ENCODE measurements at places on chromosomes 12 and 14. TPM values are rescaled to one million over a fixed set of nuclear protein-coding genes. Genes with fewer than 3 reads are reported as not detected.

GRCh38 chr12:10393291-10393690 lies 3.5 kb upstream of the KLRK1 start:
- no peak for ATAC-seq

DNA sequence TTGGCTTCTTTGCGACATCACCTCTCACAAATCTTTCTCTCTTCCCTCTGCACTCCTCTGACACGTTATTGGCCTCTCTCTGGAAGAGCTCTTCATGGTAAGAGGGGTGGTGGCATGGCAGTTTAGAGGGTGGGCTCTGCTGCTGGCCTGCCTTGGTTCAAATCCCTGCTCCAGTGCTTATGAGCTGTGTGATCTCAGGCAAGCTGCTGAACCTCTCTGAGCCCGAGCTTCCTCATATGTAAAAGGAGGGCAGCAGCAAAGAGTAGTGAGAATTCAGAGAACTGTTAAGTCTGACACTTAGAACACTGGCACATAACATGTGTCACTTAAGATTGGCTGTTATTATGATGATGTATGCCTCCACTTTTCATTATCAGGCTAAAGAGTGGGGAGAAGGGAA lies 118.3 kb downstream of the RBM19 start:
- ATAC-seq: no peak

GRCh38 chr12:109264095-109264942 lies 44.8 kb downstream of the FOXN4 start:
- ATAC-seq: peak; percentile 96

GRCh38 chr14:77372304-77372841 lies 4.5 kb downstream of the TMED8 start:
- no peak for ATAC-seq

DNA sequence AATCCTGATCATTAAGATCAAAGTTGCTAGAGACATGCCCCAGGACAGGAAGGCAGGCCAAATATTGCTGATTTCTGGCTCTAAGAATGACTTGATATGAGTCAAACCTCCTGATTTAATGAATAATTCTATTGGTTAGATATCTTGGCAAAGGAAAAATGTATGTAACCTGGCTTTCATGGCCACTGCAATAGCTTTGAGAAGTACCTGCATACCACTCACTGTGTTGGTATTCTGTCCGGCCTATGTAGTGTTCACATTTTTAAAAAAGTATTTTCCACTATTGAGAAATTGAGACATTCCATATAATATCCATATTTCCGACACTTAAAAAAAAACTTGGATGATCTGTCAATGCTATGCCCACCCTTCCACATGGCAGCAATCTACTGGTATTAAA lies 283.1 kb upstream of the SOX5 start:
- ATAC-seq: no peak

- no peak for ATAC-seq
Observed at GRCh38 chr14:30387871-30388270, 171.1 kb upstream of the G2E3 start.

DNA sequence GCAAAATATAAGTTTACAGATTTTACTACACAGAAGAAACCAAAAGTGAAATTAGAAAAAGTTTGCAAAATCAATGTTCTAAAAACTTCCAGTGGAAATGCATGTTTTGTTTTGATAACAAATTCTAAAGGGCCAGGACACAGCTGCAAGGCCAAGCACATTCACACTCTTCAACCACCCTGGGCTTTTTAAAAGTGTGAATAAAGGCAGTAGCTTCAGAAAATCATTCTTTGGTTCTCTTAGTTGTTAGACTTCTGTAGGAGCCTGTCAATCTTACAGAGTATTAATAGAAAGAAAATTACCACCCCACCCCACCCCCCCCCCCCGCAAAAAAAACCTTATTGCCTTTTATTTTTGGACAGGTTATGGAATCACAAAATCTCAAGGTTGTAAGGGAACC lies 105.2 kb upstream of the EGLN3 start:
- ATAC-seq: no peak

- ATAC-seq: no peak
Observed at GRCh38 chr12:1552171-1552570, 42.2 kb downstream of the FBXL14 start.

GRCh38 chr14:26463136-26463535 lies 134.7 kb downstream of the NOVA1 start:
- ATAC-seq: no peak

GRCh38 chr12:54052438-54053002 lies 1.1 kb upstream of the HOXC4 start:
- ATAC-seq: peak; percentile 35

DNA sequence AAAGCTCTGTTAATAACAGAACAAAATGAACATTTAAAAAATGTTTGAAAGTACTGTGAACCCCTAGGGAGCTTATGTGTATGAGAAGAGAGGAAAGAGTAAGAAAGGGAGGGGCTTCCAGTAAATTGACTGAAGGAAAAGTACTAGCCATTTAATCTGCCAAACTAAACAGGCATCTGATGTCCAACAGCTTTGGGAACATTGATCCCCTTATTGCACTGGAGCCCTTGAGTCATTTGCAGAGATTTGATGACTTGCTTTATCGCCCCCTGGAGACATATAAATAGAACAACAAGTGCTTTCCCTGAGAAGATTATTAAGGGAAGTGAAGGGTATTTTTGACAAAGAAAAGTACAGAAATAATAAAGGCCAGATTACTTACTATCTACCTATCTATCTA lies 319.3 kb upstream of the NOVA1 start:
- no peak for ATAC-seq

DNA sequence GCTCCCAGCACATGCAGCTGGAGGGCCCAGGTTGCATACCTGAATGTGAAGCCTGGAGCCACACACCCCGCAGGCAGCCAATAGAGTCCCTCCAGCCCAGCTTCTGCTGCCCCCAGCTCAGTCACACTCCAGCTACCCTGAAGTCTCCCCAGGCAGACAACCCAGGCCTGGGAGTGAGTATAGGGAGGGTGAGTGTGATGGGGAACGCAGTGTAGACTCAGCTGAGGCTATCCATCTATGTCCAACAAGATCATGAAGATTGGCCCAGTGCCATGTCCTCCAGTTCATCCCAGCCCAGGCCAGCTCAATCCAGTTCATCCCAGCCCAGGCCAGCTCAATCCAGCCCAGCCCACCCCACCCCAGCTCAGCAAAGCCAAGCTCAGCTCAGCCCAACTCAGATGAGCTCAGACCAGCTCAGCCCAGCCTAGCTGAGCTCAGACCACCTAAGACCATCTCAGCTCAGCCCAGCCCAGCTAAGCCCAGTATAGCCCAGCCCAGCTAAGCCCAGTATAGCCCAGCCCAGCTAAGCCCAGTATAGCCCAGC lies 330.4 kb downstream of the TMEM121 start:
- ATAC-seq: no peak

DNA sequence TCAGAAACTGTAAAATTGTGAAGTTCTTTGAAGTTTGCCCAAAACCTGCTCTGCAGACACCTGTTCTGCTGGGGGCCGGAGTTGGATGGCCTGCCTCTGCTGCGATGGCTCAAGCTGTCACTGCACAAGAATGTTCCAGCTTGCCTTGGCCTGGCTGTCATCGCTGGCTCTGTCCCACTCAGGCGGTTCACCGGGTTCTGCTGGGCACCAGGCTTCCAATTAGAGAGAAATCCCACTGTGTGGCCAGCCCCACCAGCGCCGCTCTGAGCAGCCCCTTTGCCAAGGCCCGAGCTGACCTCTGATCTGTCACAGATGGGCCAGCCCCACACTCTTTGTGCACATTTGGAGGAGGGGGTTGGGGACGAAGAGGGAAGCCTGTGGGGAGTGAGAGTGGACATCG lies 71.7 kb upstream of the GPATCH2L start:
- ATAC-seq: no peak

DNA sequence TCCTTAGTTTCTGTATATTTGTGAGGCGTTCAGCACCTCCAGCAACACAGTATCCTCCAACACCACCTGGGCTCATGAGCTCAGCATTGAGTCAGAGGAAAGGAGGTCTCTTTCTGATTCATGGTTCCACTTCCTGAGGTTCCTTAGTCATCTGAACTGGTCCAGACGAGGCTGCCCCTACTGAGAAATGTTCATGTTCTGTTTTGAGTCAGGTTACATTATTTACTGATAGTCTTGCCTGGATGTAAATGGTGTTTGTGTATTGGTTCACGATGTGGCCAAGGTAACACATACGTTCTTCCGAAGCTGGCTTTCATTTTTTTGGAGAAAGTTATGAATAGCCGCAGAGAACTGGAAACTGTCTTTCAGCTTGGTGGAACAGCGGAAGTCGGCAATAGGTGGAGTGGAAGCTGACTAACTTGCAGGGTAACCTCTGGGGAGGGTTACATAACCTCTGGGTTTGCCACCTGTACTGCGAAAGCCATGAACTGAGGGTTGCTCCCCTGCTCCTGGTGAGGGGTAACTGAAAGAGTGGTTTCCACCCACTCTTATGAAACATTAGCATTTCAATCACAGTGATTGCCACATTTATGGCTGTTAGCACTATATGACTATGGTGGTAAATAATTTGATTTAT lies 42.2 kb upstream of the MANSC4 start:
- no peak for ATAC-seq

DNA sequence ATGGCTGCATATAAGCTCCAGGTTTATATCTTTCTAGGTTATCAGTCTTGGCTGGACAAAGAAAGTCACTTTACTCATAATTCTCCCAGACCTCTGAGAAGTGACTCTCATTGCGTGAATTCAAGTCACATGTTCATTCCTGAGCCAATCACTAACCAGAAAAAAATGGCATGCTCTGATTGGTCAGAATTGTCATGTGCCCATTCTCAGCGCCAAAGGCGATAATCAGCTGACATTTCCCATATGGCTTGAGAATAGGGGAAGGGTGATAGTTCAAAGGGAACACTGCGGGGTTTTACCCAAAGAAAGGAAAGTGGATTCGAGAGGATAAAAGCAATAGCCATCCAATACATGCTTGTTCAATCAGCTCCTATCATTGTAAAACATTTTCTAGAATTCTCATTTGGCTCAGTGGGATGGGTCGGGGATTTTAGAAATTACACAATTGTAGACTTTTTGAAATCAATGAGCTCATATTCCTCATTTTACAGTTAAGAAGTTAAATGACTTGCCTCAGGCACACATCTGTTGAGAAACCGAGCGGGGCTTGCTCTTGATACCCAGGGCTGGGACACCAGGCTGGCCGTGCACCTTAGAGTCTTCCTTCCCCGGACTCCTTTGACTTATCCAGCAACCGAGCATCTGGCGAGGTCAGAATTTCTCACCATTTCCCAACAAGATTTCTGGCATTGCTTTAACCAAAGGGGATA lies 454.0 kb upstream of the TBX3 start:
- no peak for ATAC-seq

GRCh38 chr12:24494401-24494800 lies 454.5 kb downstream of the BCAT1 start:
- no peak for ATAC-seq

DNA sequence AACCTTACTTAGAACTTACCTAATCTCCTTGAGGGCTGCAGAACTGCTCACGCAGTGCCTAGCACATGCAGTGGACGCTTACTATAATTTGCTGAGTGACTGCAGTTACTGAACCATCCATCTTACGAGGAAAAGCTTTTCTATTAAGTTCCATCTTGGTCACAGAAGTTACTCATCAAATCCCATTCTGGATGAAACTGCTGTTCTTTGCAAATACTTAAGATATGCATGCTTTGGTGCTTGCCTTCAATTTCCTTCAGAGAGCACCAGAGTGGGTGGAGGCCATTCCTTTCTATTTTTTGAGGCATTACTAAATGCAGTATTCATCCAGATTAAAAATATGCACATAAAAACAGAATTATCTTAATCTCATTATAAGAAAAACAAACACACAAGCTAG lies 17.7 kb upstream of the PELI2 start:
- ATAC-seq: no peak

GRCh38 chr12:31234053-31234840 lies 91.7 kb downstream of the SINHCAF start:
- peak; percentile 51 for ATAC-seq

DNA sequence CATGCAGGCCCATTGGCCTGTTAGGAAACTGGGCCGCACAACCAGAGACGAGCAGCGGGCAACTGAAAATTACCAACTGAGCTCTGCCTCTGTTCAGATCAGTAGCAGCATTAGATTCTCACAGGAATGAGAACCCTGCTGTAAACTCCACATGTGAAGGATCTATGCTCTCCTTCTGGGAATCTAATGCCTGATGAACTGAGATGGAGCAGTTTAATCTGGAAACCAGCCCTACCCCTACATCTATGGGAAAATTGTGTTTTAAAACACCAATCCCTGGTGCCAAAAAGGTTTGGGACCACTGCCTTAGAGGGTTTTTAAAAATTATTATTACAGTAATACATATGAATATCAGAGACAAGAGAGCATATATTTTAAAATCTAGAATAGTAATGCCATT lies 1144.5 kb downstream of the FSCB start:
- ATAC-seq: no peak

GRCh38 chr14:24389226-24389848 lies 9.5 kb upstream of the NYNRIN start:
- no peak for ATAC-seq

Gene GALNT8
- total RNA-seq: 0.36 TPM

Gene RNASE2
- 1.4 TPM for total RNA-seq

Gene TAC3
- 3.9 TPM for total RNA-seq

Gene TRIAP1
- total RNA-seq: 24.2 TPM

Gene SFSWAP
- 63.4 TPM for total RNA-seq

Gene WIF1
- total RNA-seq: 0.39 TPM

Gene NR1H4
- not detected for total RNA-seq

Gene ETFBKMT
- 2.2 TPM for total RNA-seq
